ENCODE measurements at places on chromosomes 12 and 14.

DNA sequence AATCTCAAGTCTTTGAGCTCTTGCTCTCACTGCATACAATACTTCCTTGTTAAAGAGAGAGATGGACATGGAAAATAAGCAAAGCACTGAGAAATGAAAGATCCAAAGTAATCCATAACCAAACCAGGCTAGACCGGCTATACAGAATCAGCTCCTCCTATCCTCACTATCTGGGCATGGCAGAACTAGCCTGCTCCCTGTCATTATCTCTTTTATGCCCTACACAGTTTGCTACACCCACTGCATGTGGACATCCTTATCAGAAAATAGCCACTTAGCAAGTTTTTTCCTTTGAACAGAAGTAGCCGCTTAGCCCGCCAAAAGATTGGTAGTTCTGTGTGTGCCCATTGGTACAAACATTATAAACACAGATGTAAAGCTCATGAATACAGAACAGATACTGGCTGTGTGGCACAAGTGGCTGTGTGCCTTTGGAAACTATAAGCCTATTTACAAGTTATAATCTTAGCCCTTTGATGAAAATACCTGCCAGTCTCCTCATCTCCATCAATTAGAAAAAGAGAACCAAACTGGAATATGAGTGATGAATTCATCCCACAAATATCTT, 34.7 kb downstream of the SPTB start:
- no peak for DNase-seq

GRCh38 chr14:102516531-102517391, 7.2 kb upstream of the ANKRD9 start:
- DNase-seq, result peak; percentile 64

DNA sequence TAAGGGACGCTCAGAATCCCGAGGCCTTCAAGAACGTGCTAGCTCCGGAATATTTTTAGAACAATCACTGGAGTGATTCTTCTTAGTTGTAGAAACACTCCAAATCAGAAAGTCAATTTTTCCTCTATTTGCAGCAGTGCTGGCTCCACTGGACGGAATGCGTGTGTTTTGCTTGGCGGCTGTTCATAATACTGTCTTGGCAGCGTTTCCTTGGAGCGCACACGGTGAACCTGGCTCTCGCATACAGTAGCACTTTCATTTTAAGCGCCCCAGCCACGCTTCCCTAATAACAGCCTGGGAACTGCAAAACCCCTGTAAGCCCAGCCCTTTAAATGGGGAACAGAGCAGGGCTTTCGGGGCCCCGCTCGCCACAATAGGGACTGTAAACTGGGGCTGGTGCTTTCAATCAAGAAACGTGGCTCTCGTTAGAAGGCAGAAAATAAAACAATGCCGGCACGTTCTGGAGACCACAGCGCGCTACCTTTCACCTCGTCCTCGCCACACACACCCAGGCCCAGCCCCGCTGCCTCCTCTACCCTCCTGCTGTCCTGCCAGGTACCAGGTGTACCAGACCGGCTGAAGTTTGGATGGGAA, 79.9 kb downstream of the BCL11B start:
- peak; percentile 51 for DNase-seq

DNA sequence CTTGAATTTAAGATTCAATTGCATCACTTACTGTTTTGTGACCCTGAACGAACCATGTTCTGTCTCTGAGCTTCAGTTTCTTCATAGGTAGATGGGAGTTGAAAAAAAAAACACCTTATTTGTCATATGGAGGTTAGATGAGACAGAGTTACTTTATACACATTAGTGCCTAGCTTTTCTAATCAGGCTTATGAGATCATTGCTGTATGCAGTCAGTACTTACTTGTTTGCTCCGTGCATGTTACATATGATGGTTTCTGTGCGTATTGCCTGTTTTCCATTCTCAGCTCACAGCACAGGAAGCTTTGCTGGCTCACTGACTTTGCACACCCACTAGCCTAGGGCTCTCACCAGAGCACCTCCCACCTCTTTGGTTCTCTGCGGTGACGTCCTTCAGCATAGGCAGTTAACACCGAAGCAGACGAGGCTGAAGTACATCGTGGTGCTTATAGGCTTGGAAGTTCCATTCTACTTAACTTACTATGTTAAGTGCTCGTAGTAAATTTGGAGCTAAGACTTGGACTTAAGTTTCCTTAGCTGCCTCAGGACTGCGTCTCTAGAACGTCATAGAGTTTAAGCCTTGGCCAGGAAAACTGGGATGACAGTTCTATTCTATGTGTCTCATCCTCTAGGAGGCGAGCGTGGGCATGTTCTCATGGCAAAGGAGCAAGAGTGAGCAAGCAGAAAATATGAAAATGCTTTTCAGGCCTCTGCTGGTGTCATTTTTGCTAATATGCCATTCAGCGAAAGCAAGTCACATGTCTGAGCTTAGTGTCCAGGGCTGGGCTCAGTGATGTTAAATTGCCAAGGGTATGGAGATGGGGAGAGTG, 57.3 kb downstream of the NRXN3 start:
- no peak for DNase-seq

DNA sequence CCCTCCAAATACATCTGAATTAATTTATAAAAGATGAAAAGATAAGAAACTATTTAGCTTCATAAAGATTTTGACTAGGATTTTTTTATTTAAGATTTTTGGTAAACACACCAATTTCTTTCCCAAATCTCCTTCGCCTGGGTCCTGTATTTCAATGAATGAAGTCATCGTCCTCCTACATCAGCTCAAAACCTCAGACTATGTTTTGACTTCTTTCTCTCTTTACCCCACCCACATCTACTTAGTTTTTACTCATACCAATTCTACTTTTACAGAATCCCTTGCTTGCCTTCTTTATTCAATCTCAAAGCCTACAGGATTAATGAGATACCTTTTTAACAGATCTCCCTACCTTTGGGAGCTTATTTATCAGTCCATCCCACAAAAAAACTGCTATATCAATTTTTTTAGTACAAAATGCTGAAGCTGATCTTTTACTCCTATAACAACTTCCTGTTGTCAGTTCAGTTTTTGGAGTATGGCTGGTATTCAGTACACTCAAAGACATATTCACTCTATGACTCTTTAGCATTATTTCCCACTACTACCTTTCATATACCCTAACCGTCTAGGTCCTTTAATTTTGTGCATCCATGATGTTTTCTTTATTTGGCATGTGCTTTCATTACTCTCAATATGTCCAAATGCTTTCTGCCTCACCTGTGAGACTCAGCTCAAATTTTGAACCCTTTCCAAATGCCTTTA, 18.7 kb upstream of the CCDC91 start:
- no peak for DNase-seq

- DNase-seq, result peak; percentile 25
These were observed 67.8 kb upstream of the CAPRIN2 start for GRCh38 chr12:30822385-30823155.

DNA sequence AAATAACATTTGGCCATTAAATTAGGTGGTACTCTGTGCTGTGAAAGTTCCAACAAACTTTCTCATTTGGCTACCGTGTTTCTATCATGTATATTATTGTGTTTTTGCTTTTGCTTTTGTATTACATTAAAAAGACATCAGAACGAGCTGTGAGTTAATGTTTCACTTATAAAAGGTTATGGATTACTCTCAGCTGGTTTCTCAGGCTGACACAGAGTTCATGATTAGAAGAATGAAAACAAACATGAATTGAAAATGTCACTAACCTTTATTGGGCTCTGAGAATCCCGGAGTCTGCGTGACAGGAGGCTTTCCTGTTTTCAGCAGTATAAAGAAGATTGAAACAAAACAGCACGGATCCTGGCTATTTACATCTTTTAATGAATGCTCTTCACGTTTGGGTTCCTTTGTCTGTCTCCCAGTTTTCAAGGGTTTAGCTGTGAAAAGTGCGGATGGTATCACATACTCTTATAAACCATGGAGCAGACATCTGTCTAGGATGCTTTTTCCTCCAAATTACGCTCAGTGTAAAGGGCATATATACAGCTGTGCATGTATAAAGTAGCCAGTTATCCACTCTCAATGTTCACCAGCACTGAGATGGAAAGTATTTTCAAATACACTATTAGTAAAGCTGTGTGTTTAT, 153.6 kb downstream of the PTCSC3 start:
- no peak for DNase-seq

- no peak for DNase-seq
These were observed 2.7 kb upstream of the MYRFL start for GRCh38 chr12:69822201-69822860.

- no peak for DNase-seq
These were observed 29.6 kb upstream of the OR5AU1 start for GRCh38 chr14:21185491-21185890.

DNA sequence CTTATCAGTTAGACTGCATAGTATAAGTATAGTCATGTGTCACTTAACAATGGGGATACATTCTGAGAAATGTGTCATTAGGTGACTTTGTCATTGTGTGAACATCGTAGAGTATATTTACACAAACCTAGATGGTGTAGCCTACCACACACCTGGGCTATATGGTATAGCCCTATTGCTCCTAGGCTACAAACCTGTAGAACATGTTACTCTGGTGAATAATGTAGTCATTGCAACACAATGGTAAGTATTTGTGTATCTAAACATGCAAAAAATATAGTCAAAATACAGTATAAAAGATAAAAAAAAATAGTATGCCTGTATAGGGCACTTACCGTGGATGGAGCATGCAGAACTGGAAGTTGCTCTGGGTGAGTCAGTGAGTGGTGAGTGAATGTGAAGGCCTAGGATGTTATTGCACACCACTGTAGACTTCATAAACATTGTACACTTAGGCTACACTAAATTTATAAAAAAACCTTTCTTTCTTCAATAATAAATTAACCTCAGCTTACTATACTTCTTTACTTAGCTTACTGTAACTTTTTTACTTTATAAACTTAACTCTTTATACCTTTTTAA, 40.3 kb upstream of the ANKS1B start:
- no peak for DNase-seq

DNA sequence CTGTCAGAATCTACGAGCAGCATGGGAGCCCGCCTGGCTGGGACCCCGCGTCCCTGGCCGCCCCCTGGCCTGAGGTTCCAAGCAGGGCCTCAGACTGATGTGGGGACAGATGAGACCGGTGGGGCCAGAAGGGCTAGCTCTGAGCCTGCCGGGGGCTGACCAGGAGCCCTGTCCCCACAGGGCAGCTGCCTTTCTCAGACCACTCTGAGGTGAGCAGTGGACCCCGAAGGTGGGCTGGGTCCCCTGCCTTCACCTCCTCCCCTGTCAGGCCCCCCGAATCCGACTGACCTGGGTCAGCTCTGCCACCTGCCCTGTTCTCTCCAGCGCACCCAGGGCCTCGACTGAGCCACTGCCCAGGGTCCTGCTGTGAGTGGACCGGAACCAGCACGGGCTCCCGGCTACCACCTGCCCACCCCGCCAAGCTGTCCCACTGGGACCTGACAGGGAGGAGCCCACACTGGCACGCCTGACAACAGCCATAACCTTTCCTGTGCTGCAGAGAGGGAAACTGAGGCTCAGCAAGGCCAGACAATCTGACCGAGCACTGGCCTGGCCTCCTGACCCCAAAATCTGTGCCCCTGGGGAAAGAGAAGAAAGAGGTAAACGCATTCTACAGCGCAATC, 29.7 kb upstream of the TMEM179 start:
- no peak for DNase-seq

DNA sequence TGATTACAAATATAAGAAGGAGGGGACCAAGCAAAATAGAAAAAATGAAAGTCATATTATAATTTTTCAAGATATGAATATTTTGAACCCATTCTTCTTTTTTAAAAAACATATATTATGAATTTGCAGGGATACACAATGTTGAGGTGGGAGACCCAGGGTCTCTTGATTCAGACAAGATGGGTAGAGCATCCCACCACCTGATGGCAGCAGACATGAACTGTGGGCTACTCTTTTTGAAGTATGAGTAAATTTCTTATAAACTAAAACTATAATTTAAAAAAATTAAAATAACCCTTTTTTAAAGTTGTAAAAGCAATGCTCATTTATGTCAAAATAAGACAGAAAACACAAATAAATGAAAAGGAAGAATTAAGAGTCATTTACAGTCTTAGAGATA, 202.7 kb upstream of the PRICKLE1 start:
- no peak for DNase-seq

- DNase-seq, result no peak
These were observed 6.6 kb downstream of the ITPR2 start for GRCh38 chr12:26826437-26826836.
